Thoracic aorta (tissue), 2 donors: ENCODE measurements at places on chromosomes 2 and 18.

DNA sequence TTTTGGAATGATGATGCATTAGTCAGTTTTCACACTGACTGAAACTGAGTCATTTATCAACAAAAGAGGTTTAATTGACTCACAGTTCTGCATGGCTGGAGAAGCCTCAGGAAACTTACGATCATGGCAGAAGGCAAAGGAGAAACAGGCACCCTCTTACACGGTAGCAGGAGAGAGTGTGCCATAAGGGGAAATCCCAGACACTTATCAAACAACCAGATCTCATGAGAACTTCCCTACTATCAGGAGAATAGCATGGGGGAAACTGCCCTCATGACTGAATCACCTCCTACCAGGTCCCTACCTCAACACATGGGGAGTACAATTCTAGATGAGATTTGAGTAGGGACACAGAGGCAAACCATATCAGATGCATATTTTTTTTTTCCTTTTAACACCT, 504.5 kb upstream of the VRK2 start:
- DNase-seq: no peak

- DNase-seq: no peak
These were observed 328.1 kb downstream of the EXOC6B start for GRCh38 chr2:72497763-72498162.

DNA sequence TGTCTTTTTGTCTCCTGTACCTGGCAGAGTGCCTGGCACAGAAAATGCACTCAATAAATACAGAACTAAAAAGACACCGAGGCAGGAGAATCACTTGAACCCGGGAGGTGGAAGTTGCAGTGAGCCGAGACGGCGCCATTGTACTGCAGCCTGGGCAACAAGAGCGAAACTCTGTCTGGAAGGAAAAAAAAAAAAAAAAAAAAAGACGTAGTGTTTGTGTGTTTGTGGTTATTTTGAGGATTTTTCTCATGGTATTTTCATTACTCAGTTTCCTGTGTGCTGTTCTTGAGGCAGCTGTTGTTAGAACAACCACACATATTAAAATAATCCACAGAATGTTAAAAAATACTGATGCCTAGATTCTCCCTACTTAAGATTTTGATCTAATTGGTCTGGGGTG, 519.2 kb upstream of the SPHKAP start:
- DNase-seq: no peak

DNA sequence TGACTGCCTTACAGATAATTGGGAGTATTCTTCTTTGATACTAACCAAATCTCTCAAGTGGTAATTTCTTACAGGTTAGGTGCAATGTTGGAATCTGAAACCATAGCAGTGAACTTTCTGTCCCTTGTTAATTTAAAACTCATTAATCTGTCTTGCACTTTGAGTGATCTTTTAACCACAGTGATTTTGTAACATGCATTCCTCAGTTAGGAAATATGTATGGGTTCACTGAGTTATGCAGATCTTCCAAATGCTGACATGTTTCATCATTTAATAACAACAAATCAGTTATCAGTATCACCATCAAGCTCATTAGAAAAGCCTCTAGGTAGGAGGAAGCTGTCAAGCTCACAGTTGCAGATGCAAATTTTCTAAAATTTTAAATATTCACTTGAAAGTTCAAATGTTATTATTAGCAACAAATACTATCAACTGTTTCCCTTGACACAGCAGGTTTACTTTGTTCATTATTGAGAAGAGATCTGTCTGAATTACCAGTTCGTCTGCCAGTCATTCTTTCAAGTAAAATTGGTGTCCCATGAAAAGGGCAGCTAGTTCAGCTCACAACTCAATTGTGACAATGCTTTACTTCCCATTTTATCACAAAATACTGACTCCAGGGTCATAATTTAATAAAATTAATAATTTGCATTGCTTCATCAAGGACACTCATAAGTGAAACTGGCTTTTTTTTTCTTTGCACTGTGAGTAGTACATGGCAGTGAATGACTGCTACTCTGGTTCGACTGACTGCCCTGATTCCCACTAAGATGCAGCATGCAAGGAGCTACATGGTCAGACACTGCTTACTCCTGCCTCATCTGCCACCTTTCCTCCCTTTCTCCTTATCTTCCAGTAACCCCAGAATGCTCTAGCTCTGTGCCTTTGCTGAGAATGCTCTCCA, 31.6 kb downstream of the SUCLG1 start:
- no peak for DNase-seq

- no peak for DNase-seq
These were observed 147.0 kb upstream of the PELI1 start for GRCh38 chr2:64291181-64291580.

DNA sequence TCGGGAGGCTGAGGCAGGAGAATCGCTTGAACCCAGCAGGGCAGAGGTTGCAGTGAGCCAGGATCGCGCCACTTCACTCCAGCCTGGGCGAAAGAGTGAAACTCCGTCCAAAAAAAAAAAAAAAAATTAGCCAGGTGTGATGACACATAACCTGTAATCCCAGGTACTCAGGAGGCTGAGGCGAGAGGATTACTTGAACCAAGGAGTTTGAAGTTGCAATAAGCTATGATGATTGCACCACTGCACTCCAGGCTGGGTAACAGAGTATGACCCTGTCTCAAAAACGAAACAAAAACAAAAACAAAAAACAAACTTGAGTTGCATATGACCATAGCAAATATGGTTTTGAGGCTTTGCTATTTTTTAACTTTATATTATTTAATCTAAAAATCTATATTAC, 25.8 kb downstream of the SANBR start:
- DNase-seq: no peak

DNA sequence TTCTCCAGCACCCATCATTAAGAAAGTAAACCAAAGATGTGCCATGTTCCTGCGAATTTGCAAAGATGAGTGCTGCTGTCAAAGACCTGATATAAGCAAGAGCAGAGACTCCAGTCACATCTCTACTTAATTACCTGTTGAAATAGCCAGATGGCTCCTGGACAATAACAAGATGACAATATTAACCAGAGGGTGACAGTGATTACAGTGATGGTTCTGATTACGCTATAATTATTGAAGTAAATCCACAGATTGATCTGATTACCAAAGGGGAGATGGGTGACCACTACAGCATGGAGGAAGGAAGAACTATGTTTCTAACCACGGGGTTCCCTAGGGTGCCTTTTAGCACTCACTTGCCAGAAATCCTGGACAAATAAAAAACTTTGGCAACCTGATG, 36.5 kb upstream of the AFF3 start:
- no peak for DNase-seq

DNA sequence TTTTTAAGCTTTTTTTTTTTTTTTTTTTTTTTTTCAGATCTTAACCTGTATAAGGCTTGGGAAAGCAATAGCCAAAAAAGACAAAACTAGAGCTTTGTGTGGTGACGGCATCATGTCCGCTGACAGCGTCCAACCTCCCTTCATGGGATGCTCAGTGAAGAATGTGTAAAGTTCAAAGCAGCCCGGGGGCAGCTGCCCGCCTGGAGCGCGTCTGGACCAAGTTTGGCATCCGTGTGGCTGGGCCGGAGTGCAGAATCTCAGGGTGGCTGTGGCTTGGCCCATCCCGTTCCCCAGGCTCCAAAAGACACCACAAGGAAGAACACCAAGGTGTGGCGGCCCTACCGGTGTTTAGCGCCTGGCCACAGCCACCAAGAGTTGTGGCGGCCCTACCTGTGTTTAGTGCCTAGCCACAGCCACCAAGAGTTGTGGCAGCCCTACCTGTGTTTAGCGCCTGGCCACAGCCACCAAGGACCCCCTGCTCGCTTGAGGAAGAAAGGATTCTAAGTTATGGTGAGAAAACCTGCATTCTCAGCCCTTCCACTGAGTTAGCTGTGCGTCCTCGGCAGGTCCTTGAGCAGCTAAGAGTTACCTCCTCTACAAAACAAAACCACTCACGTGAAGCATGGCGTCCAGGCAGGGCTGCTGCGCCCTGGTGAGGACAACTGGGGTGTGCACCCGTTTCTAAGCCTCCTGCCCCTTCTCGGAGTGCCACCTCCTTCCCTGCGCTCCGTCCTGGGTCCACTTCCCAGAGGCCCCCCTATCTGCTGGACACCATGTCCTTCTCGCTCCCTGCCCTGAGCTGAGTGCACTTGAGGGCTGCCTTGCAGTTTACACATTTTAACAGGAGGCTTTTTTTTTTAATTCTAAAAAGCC, 103.6 kb upstream of the SALL3 start:
- DNase-seq: no peak

DNA sequence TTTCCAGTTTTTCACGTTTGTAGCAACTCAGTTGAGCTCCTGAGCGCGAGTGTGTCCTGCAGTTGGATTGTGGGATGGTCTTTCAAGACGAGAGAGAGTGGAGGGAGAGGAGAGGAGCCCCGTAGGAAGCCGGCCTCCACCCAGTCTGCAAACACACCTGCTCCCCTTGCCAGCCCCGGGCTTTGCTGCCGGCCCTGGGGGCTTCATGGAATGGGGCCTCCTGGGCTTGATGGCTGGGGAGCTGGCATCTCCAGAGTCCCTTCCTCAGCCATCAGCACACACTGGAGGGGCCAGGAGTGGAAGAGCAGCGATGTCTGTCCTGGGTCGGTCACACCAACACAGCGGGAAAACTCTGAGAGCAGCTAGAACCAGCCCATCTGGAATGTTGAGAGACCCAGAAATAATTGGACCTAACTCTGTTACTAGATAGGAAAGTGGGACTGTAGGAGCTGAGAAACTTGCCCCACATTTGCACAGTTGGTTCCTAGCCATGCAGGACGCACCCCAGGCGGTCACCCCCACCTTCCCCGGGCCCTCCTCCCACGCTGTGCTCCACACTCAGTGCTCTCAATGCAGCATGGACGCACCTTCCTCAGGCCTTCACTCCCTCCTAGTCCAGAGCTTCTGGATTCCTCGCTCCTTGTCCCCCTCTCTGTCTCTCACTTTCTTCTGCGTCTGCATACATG, 69.6 kb downstream of the PTGR3 start:
- DNase-seq: no peak

DNA sequence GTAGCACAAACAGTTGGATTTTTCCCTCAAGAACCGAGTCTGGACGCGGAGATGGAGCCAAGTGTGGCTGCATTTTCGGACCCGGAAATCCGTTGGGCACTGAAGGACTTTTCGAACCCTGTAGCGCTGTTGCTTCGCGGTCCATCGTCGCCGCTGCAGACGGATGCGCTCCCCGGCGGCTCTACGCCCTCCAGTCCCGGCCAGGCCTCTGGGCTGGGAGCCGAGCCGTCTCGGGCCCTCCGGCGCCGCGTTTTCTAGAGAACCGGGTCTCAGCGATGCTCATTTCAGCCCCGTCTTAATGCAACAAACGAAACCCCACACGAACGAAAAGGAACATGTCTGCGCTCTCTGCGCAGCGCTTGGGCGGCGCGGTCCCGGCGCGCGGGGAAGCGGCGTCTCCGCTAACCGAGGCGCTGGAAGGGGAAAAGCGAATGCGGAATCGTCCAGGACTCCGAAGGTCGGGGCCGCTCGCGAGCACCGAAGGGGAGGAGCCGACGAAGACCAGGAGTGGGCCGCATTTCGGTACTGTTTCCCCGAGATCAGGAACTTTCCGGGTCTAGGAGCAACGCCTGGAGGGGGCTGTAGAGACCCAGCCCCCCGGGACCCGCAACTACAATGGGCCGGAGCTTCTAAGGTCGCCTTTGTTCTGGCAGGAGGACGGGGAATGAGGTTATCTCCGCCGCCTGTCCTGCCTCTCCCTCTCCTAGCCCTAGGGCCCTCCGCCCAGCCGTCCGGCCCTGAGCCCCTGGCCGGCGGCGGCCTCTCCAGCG, 3.2 kb downstream of the EMX1 start:
- DNase-seq: no peak

DNA sequence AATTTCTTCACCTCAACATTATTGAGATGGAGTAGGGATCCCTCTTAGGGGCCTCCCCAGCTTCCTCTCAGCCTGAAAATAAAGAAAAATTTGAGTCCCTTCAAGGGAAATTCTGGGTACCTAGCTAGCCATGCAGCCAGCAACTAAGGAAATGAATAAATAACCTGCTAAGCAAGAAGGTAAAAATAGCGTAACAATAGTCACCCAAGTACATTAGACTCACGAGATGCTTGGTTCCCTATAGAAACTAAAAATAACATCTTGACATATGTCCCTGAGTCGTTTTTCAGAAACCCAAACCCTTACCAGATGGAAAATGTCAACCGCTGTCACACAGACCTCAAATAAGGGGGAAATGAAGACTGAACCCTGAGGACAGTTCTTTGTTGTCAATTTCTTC, 51.9 kb downstream of the CACNB4 start:
- no peak for DNase-seq

GRCh38 chr2:61287254-61287653, 125.3 kb downstream of the C2orf74 start:
- DNase-seq: no peak

- DNase-seq: no peak
These were observed 282.9 kb upstream of the KCNH7 start for GRCh38 chr2:163121483-163121882.

GRCh38 chr2:170714381-170715061, 616 bp upstream of the SP5 start:
- no peak for DNase-seq

DNA sequence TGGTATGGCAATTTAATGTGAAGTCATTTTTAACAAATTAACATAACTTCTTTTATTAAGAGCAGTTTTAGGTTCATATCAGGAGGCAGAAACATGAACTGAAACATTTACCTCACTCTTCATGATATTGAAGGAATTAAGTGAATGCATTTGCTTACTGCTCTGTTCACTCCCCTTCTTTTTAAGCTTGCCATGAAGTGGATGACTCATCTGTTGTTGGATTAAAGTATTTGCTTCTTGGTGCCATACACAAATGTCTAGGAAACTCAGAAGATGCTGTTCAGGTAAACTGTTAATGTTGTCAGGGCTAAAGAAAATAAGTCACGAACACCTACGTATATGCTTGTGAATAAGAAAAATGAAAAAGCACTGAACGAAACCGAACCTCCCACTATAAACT, 10.2 kb upstream of the CABYR start:
- DNase-seq: no peak

DNA sequence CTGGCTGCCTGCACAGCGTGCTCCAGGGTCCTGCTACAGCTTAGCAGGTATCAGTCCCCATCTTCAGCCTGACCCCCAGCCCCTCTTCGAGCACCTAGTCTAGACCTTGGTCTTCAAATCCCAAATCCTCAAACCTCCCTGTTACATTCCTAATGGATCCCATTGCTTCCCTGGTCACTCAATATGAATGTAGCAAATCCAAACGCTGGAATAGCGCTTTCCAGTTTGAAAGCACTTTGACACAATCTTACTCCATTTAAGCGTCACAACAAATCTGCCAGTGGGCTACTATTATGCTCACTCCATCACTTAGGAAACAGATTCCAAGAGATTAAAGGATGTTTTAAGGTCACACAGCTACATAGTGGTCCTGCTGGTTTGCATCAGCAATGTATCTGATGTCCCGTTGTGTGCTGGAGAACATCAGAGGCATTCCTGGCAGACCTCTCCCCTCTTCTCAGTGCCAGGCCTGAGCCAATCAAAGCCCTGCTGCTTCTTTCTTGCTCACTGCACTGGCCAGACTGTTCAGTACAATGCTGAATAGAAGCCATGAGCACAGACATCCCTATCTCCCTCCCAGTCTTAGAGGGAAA, 11.1 kb upstream of the INO80C start:
- DNase-seq: no peak
